ENCODE measurements at places on chromosomes 7 and 10.

DNA sequence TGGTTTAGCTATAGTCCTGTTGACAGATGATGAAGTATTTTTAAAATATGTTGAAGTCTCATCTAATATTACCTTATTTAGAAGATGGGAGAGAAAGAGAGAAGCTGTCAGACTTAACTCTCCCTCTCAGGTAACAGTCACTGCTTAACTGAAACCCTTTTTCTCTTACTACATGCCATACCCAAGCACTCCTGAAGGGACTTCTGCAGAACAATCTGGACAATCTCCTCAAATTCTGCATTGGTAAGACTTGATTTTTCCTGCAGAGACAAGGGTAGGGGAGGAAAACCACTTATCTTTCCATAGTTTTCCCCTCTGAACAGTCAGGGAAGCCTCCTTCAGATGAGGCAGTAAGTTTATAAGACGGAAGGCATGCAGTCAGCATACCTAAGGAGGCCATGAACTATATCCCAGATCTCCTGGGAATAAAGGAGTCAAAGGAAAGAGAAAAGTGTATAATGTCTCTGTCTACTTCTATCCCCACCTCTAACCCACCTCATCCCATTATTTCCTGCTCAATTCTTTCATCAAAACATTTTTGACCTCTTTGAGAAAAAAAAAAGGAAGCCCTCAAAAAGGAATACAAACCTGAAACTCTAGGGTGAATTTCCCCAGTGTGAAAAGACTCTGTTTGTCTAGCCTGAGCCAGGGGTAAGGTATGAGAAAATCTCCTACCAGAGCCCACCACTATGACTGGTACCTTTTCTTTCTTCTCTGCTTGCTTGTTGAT, 9.4 kb downstream of the ZCWPW1 start:
- no peak overlapping the region for H3K4me3 ChIP-seq
- H3K27me3 ChIP-seq: no peaks in the 10 kb centered on the region
- H3K36me3 ChIP-seq: no peaks in the 10 kb centered on the region
- H3K4me1 ChIP-seq: peaks cover 1% of the 10 kb centered on the region
- no peak for DNase-seq

DNA sequence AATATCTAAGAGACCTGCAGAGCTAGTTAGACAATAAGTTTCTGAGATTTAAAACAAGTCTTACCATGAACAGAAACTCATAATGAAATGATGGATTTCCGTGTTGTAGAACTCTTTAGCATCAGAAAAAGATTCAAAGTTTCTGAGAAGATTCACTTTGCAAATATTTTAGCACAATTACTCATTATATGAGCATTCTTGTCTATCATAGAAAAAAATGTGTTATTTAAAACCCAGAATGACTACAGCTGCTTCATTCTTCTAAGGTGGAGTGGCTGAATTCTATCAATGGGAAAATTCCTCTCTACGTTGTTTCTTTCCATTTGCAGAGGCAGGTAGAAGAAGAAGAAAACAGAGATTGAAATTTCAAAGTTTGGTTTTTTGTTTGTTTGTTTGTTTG, 21.0 kb upstream of the RALA start:
- no peaks in the 10 kb centered on the region for H3K36me3 ChIP-seq
- no peak overlapping the region for H3K27ac ChIP-seq
- H3K4me1 ChIP-seq: no peaks in the 10 kb centered on the region
- H3K27me3 ChIP-seq: no peaks in the 10 kb centered on the region
- H3K4me3 ChIP-seq: no peak overlapping the region

DNA sequence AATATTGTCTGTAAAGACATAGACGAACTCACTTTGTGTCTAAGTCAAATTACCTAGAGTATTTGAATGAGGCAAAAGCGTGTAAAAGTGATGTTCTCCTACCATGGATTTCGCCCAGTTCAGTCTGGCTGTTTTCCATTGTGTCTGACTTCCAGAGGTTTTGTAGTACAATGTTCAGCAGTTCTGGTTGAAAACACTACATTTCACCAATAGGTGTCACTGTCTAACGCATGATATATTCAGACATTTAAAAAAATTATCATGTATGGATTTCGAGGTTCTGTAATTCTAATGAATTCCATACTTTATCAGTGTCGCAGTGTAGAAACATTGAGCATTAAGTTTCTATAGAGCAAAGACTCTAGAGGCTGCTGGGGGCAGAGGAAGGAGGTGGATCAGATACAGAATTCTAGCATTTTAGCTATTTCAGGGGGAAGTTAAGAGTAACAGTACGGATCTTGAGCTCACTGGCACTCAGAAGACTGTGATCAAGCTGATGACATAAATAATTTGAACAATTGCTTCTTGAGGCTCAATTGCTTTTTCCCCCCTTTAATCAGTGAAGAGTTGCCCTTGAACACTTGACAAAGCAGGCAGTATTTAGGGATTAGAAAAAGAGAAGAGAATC, 196.9 kb upstream of the RHOBTB1 start:
- no peaks in the 10 kb centered on the region for H3K27me3 ChIP-seq
- H3K27ac ChIP-seq: no peak overlapping the region
- no peaks in the 10 kb centered on the region for H3K4me1 ChIP-seq
- H3K4me3 ChIP-seq: no peak overlapping the region

GRCh38 chr7:15686295-15686956, at the start of gene MEOX2:
TSS of gene MEOX2 (minus strand) at chr7:15686683. CDS start at chr7:15686402, 281 bp downstream.
- H3K27me3 ChIP-seq: peaks cover 36% of the 10 kb centered on the region
- peak within 1 kb of the TSS; percentile 35 for H3K4me3 ChIP-seq
- no peak within 1 kb of the TSS for H3K27ac ChIP-seq

All from trophoblast cell (in vitro differentiated cells and primary cell).